Aorta (tissue), 5 donors: ENCODE measurements at places on chromosomes 1 and 21. TPM values are rescaled to one million over a fixed set of nuclear protein-coding genes. Genes with fewer than 3 reads are reported as not detected.

CYP4Z1 gene
- total RNA-seq: 2.2 TPM

PRRX1 gene
- 272 TPM for total RNA-seq

DNA sequence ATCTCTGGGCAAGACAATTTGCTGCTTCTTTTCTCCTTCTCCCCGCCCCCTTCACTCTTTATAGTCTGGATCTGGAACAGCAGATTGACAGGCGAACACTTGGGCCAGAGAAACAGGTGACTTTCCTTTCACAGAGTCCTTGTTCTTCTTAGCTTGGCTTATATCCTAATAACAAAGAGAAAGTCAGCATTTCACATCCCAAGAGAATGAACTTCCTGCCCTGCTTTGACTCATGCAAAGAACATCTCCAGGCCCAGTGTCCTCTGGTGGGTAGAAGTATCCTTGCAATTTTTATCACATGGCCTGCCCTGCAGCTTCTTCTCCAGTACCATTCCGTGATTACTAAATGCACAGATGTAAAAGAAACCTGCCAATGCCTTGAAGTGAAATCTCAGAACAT is 764.4 kb downstream of the ADGRL2 start:
- no peaks in the 10 kb centered on the region for H3K36me3 ChIP-seq
- H3K27ac ChIP-seq: no peak overlapping the region
- DNase-seq: no peak
- H3K4me1 ChIP-seq: peaks cover 7% of the 10 kb centered on the region
- H3K27me3 ChIP-seq: no peaks in the 10 kb centered on the region
- no peak overlapping the region for H3K4me3 ChIP-seq

- H3K27ac ChIP-seq: no peak overlapping the region
- no peak for DNase-seq
- no peak overlapping the region for H3K4me3 ChIP-seq
These were observed 129.2 kb downstream of the CLIC6 start for GRCh38 chr21:34797921-34798535.

DNA sequence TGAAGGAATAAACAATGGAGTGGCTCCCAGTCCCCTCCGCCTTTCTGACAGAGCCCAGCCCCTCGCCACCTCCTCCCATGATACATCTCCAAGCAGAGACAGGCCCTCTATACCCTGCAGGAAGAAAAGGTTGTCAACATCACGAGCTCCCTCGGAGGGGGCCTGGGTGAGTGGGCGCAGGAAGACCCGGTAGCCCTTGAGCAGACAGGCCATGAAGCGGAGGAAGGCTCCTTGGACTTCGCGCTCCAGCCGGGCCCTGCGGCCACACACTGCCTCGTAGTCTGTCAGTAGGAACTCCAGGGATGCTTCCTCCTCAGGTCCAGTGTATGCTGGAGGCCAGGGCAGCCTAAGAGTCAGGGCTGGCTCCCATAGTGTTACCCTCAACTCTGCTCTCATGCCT is 7.0 kb downstream of the DENND4B start:
- H3K4me3 ChIP-seq: no peak overlapping the region
- H3K4me1 ChIP-seq: no peaks in the 10 kb centered on the region
- no peaks in the 10 kb centered on the region for H3K36me3 ChIP-seq
- no peak overlapping the region for H3K27ac ChIP-seq
- H3K27me3 ChIP-seq: no peaks in the 10 kb centered on the region

GRCh38 chr1:202843081-202843480 is 32.3 kb downstream of the PCAT6 start:
- H3K27me3 ChIP-seq: no peaks in the 10 kb centered on the region
- no peaks in the 10 kb centered on the region for H3K36me3 ChIP-seq

DNA sequence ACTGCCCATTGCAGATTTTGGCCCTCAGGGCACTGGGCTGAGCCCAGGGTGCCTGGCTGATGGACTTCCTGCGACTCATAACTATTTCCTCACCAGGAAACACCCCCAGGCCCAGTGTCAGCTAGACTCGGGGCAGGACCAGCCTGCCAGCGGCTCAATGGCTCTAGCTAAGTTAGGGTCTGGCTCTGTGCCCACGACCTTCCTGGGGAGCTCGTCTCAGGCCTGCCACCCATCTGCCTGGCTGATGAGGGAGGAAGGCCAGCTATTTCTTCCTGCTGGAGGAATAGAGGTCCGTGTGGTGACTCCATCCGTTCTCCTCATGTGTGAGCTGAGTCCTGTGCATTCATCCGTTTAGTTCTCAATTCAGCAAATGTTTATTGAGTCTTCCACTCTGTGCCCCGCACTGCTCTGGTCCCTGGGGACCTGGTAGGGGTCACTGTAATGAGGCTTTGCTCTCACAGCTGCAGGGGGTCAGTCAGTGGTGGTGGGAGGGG is 44.5 kb downstream of the KIRREL1 start:
- H3K27me3 ChIP-seq: no peaks in the 10 kb centered on the region
- H3K4me3 ChIP-seq: no peak overlapping the region
- H3K36me3 ChIP-seq: no peaks in the 10 kb centered on the region
- peak; percentile 77 for DNase-seq
- H3K4me1 ChIP-seq: peaks cover 11% of the 10 kb centered on the region

DNAJB4 gene
- total RNA-seq: 76.7 TPM

GRCh38 chr21:22679207-22679606 is 1681.0 kb downstream of the NCAM2 start:
- H3K4me3 ChIP-seq: no peak overlapping the region
- no peaks in the 10 kb centered on the region for H3K36me3 ChIP-seq
- DNase-seq: no peak
- no peak overlapping the region for H3K27ac ChIP-seq
- H3K27me3 ChIP-seq: no peaks in the 10 kb centered on the region
- H3K4me1 ChIP-seq: no peaks in the 10 kb centered on the region

DNA sequence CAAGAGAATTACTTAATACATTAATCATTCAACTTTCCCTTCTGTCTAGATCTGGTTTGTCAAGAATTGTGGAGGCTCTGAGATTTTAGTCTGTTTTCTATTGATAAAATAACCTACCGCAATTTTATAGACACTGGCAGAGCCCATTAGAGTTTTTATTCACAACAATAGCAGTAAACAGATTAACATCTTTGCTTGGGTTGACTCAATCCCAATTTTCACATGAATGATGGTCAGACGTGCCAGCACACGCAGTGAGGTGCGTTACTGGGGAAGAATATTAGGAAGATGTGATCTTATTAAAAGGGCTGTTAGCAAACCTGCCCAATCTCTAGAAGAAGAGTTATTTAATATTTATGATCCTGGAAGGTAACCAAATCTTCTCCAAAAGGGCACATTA is 736.6 kb downstream of the MRPL39 start:
- DNase-seq: no peak
- H3K27ac ChIP-seq: no peak overlapping the region
- no peaks in the 10 kb centered on the region for H3K27me3 ChIP-seq
- no peak overlapping the region for H3K4me3 ChIP-seq
- H3K36me3 ChIP-seq: no peaks in the 10 kb centered on the region

GRCh38 chr1:20115479-20115878 is 3.9 kb downstream of the PLA2G2D start:
- no peaks in the 10 kb centered on the region for H3K36me3 ChIP-seq
- H3K4me3 ChIP-seq: no peak overlapping the region
- H3K27me3 ChIP-seq: no peaks in the 10 kb centered on the region
- no peak overlapping the region for H3K27ac ChIP-seq

GRCh38 chr1:160973491-160973890 is 18.9 kb upstream of the ITLN2 start:
- DNase-seq: no peak
- no peaks in the 10 kb centered on the region for H3K27me3 ChIP-seq
- H3K4me3 ChIP-seq: no peak overlapping the region
- no peak overlapping the region for H3K27ac ChIP-seq

DNA sequence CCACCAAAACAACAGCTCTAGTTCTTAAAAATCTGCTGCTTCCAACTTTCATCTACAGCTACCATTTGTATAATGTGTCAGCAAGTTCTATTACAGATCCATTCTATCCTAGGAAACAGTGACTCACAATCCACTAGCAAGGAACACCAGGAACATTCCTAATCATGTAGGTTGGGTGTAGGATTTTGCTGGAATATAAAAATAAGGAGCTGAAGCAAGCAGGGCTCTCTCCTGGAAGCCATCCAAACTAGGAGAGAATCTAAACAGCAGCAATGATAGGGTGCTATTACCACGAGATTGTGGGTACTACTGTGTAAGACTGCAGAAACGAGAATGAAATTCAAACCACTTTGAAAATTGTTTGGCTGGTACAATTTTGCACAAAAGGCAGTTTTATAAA is 135.0 kb downstream of the PTPN14 start:
- DNase-seq: no peak
- H3K27me3 ChIP-seq: no peaks in the 10 kb centered on the region
- H3K4me1 ChIP-seq: peaks cover 5% of the 10 kb centered on the region
- no peak overlapping the region for H3K4me3 ChIP-seq
- H3K36me3 ChIP-seq: no peaks in the 10 kb centered on the region

NECTIN4 gene
- 0.26 TPM for total RNA-seq

PTPN14 gene
- 48.3 TPM for total RNA-seq

DNA sequence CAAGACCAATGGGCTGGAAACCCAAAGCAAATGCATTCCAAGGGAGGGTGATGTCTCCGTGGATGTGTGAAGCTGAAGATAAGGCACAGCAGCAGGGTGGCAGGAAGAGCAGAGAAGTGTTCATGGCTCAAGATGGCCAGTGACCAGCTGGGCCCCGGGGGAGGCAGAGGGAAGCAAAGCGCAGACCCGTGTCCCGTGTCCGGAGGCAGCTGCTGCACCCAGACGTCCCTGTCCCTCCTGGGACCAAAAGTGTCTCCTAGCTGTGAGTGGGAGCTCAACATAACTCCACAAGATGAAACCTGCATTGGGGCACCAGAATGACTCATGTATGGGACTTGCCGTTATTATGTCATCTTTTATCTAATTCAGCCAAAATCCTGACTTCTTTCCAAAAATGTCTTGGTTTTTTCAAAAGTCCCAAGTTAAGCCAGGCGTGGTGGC is 118.2 kb downstream of the RIPK4 start:
- no peaks in the 10 kb centered on the region for H3K4me1 ChIP-seq
- H3K27me3 ChIP-seq: no peaks in the 10 kb centered on the region
- no peaks in the 10 kb centered on the region for H3K36me3 ChIP-seq
- H3K27ac ChIP-seq: peak overlapping the region; percentile 23

GRCh38 chr1:21292984-21293536 is 2.8 kb upstream of the ECE1 start:
- H3K27ac ChIP-seq: no peak overlapping the region
- no peak for DNase-seq
- H3K4me1 ChIP-seq: no peaks in the 10 kb centered on the region
- no peaks in the 10 kb centered on the region for H3K36me3 ChIP-seq
- no peak overlapping the region for H3K4me3 ChIP-seq

CELA3B gene
- total RNA-seq: 1.8 TPM

- no peaks in the 10 kb centered on the region for H3K27me3 ChIP-seq
- H3K36me3 ChIP-seq: no peaks in the 10 kb centered on the region
- no peak for DNase-seq
- no peaks in the 10 kb centered on the region for H3K4me1 ChIP-seq
These were observed 8.4 kb upstream of the GALNT2 start for GRCh38 chr1:230058626-230059025.

DNA sequence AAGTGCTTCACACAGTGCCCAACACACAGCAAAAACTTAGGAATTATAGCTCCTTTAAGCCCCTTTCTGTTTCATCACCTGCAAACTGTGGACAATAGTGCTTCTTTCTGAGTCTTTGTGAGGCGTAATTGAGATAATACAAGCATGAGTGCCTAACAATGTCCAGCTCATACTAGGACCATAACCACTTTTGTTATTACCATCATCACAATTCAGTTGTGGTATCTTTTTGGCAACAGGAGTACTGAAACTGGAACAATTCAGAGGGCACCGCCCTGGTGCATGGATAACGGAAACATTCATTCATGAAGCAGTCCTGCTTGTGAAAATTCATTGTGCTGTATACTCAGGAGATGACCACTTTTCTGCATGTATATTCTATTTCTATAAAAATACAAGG is 18.2 kb downstream of the DNAJC11 start:
- H3K27me3 ChIP-seq: no peaks in the 10 kb centered on the region
- H3K27ac ChIP-seq: no peak overlapping the region
- DNase-seq: no peak
- peaks cover 1% of the 10 kb centered on the region for H3K4me1 ChIP-seq

DNA sequence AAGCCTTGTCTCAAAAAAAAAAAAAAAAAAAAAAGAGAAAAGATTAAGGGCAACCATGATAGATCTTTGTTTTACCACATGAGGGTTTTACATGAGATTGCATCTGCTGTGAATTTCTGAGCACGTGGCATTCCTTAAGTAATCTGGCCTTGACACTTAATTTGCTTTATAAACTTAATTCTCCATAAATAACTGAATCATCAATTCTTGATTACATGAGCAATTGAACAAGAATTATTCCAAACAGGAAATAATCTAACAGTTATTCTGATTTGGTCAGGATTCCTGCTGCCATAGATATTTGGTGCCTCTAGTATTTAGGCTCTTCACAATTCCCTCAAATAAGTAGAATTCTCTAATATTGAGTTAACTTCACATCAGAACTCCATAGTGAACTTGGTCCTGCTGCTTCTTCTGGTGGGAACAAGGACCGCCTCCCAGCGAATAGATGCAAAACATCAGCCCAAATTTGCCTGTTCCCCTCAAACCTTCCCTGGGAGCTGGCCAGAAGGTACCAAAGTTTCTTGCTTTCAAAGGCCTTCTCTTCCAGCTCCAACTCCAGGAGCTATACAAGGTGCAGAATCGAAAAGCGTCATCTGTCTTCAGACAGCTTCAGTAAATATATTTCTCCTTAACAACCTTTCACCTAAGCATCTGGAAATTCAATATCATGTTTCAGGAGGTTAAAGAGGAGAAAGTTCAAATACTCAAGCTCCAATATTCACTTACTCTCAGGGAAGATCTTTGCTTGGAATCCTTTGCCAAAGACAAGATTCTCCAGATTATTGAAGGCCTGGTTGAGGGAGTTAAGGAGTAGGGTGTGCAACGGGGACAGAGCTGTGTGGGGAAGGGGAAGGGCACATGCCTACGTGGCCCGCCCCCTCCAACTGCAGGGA is 1.0 kb downstream of the KRTCAP2 start:
- H3K27me3 ChIP-seq: no peaks in the 10 kb centered on the region
- H3K4me1 ChIP-seq: no peaks in the 10 kb centered on the region
- peaks cover 3% of the 10 kb centered on the region for H3K36me3 ChIP-seq
- H3K27ac ChIP-seq: no peak overlapping the region
- peak overlapping the region; percentile 86 for H3K4me3 ChIP-seq
- DNase-seq: no peak

FMN2 gene
- total RNA-seq: 1.1 TPM

GRCh38 chr21:35801391-35801790 is 258.9 kb downstream of the SETD4 start:
- H3K4me3 ChIP-seq: no peak overlapping the region
- DNase-seq: no peak
- no peaks in the 10 kb centered on the region for H3K36me3 ChIP-seq
- H3K4me1 ChIP-seq: peaks cover 2% of the 10 kb centered on the region
- no peak overlapping the region for H3K27ac ChIP-seq

DNA sequence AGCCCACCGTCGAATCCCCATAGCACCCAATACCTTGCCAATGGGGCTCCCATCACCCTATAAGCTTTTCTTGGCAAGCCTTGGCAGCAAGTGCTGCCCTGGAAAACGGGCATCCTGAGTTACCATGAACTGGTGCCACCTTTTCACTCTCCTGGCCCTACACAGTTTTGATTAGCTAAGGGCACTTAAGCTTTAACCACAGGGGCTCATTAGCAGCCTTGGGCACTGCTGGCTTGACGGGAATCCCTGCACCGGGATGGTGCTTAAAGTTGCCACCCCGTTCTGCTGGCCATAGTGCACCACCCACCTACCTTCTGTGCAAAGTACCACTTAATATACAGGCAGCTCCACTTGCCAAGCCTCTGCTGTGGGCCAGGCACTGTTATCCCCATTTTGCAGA is 13.7 kb downstream of the PARS2 start:
- H3K4me1 ChIP-seq: no peaks in the 10 kb centered on the region
- H3K27ac ChIP-seq: no peak overlapping the region
- no peak for DNase-seq
- H3K36me3 ChIP-seq: no peaks in the 10 kb centered on the region
- H3K4me3 ChIP-seq: no peak overlapping the region
- H3K27me3 ChIP-seq: no peaks in the 10 kb centered on the region
